Body of pancreas (tissue), 4 donors: ENCODE measurements at places on chromosomes 2 and 18. TPM values are rescaled to one million over a fixed set of nuclear protein-coding genes. Genes with fewer than 3 reads are reported as not detected.
A peak's percentile ranks its signal among the peaks of the same experiment; 100 is the strongest.

GRCh38 chr2:237708961-237709360, 81.6 kb downstream of the LRRFIP1 start:
- no peaks in the 10 kb centered on the region for H3K4me1 ChIP-seq
- no peaks in the 10 kb centered on the region for H3K27me3 ChIP-seq
- peaks cover 6% of the 10 kb centered on the region for H3K36me3 ChIP-seq
- H3K27ac ChIP-seq: no peak overlapping the region

DNA sequence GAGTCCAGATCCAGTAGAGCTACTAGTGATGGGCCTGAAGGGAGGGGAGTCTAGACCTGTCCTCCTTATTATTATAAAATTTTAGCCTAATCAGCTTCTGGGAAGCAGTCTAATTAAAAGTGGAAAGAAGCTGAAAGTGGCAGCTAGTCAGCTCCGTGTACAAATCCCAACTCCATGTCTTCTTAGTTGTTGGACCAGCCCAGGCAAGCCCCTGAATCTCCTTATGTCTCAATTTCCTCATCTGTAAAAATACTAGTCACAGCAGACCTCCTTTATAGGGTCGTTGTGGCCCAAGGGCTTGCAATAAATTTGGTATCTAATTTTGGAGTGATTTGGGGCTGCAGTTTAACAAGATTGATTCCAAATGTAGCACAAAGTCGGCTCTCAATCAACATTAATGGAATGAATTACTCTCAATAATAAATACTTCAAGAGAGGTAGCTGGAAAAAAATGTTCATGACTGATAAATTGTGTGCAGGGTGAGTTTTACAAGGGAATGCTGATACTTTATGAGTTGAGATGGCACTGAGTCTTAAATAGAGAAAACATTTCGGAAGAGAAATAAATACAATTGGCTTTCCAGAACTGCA, 118.3 kb upstream of the NDUFV2 start:
- H3K36me3 ChIP-seq: no peaks in the 10 kb centered on the region
- peaks cover 24% of the 10 kb centered on the region for H3K4me1 ChIP-seq
- no peaks in the 10 kb centered on the region for H3K27me3 ChIP-seq
- no peak overlapping the region for H3K27ac ChIP-seq
- no peak for DNase-seq

The CYP26B1 gene
- 4.9 TPM for total RNA-seq

DNA sequence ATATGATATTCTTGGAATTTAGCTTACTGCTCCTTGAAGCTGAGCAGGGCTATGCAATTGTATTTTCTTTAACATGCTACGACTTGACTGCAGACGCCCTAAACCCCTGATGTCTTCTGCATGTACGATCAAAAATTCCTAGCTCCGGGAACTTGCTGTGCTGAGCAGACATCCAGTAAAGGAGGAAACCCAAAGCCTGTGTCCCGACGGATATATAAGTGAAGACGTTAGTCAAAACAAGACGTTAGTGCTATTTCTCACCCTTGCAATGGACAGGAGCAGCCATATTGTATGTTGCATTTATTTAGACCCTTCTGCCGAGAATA, 51.5 kb downstream of the SETBP1 start:
- H3K36me3 ChIP-seq: no peaks in the 10 kb centered on the region
- H3K4me1 ChIP-seq: peaks cover 47% of the 10 kb centered on the region
- H3K27me3 ChIP-seq: no peaks in the 10 kb centered on the region
- H3K27ac ChIP-seq: no peak overlapping the region
- no peak for DNase-seq

DNA sequence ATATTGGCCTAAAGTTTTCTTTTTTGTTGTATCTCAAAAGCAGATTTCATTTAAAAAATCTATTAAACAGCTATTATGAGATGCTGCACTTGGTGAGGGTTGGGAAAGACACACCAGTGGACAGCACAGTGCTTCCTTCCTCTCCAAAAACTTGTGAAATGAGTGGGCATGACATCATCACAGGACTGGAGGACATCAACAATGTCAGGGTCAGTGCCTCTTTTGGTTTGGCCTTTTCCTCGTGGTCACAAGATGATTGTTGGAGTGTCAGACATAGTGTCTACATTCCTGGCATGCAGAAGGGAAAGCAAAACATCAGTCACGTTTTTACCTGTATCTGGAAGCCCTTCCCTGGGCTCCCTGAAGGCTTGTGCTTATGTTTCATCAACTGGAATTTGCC, 49.6 kb downstream of the IL1R2 start:
- H3K4me3 ChIP-seq: no peak overlapping the region
- H3K27ac ChIP-seq: no peak overlapping the region
- no peaks in the 10 kb centered on the region for H3K27me3 ChIP-seq
- no peaks in the 10 kb centered on the region for H3K4me1 ChIP-seq
- H3K36me3 ChIP-seq: no peaks in the 10 kb centered on the region

The DYNAP gene
- total RNA-seq: not detected

The ASAP2 gene
- 12.5 TPM for total RNA-seq

GRCh38 chr2:68643011-68643873, at the start of gene PROKR1:
Gene PROKR1, plus strand, starts transcription at chr2:68643579. Its CDS starts 2,243 bp downstream, at chr2:68645822.
- H3K4me3 ChIP-seq: peak within 1 kb of the TSS; percentile 1
- peak; percentile 63 for DNase-seq
- no peak within 1 kb of the TSS for H3K27ac ChIP-seq
- H3K4me1 ChIP-seq: peaks cover 12% of the 10 kb centered on the region

GRCh38 chr2:113972766-113973165, 82.9 kb downstream of the ACTR3 start:
- peaks cover 9% of the 10 kb centered on the region for H3K4me1 ChIP-seq
- no peak overlapping the region for H3K4me3 ChIP-seq
- H3K36me3 ChIP-seq: no peaks in the 10 kb centered on the region
- no peaks in the 10 kb centered on the region for H3K27me3 ChIP-seq
- DNase-seq: no peak
- no peak overlapping the region for H3K27ac ChIP-seq

The EFR3B gene
- total RNA-seq: 0.52 TPM

The CNTNAP5 gene
- total RNA-seq: 0.26 TPM

DNA sequence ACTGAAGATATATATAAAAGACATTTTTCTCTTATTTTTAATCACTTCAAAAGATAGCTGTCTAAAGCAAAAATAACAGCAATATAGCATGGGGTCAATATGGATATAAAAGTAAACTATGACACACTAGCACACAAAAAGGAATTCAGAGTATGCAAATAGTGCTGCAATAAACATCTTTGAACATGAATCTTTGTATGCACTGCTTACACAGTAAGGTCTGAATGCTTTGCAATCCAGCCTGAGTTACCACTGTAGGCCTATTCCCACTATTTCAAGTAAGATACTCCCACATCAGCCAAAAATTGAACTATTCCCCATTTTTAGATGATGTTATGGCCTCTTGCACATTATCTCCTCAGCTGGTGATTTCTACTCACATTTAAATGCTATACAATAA, 27.4 kb upstream of the ERCC3 start:
- no peaks in the 10 kb centered on the region for H3K36me3 ChIP-seq
- H3K4me1 ChIP-seq: no peaks in the 10 kb centered on the region
- no peak overlapping the region for H3K4me3 ChIP-seq
- H3K27ac ChIP-seq: no peak overlapping the region
- DNase-seq: no peak
- no peaks in the 10 kb centered on the region for H3K27me3 ChIP-seq

- H3K36me3 ChIP-seq: no peaks in the 10 kb centered on the region
- H3K4me1 ChIP-seq: no peaks in the 10 kb centered on the region
- H3K27ac ChIP-seq: no peak overlapping the region
- no peaks in the 10 kb centered on the region for H3K27me3 ChIP-seq
These were observed 50.5 kb upstream of the OTOS start for GRCh38 chr2:240191001-240191400.

DNA sequence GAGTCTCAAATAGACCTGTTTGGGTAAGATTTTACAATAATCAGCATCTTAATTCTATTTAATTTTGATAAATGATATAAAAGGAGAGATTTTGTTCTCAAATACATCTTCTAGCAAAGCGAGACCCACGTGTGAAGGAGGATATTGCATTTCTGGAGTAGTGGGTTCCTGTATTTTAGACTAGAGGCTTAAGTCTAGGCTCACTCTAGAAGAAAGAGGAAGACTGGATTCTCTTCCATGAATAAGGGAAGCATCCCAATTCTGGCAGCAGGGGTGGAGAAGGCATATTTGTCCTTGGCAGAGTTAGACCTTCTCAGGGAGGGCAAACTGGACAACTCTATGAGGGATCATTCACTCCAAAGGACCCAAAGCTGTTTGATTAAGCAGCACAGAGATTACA, 11.3 kb upstream of the FAM228A start:
- no peak for DNase-seq
- no peaks in the 10 kb centered on the region for H3K27me3 ChIP-seq
- H3K36me3 ChIP-seq: no peaks in the 10 kb centered on the region
- no peak overlapping the region for H3K27ac ChIP-seq

GRCh38 chr2:64392529-64392928, 61.4 kb upstream of the LGALSL start:
- no peak for DNase-seq
- no peak overlapping the region for H3K4me3 ChIP-seq
- no peaks in the 10 kb centered on the region for H3K27me3 ChIP-seq
- no peaks in the 10 kb centered on the region for H3K36me3 ChIP-seq
- no peak overlapping the region for H3K27ac ChIP-seq
- peaks cover 7% of the 10 kb centered on the region for H3K4me1 ChIP-seq

DNA sequence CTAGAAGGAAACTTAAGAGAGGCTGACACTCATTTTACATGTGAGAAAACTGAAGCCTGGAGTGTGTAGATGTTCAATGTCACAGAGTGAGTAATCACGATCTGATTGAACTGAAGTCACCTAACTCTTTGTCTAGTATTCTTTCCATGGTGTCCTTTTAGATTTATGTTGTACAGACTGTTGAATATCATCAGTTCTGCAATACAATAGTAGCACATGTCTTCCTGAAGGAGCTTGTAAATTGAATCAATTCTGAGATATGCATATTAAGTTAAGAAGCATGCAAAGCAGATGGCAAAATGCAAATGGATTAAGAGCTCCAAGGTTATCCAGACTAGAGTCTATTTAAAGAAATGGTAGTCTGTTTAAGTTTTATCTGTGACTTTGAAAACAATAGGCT, 484.9 kb upstream of the CRIM1 start:
- H3K27ac ChIP-seq: no peak overlapping the region
- H3K36me3 ChIP-seq: no peaks in the 10 kb centered on the region
- H3K4me1 ChIP-seq: no peaks in the 10 kb centered on the region
- H3K4me3 ChIP-seq: no peak overlapping the region
- no peaks in the 10 kb centered on the region for H3K27me3 ChIP-seq

GRCh38 chr2:159371506-159371905, 85.0 kb upstream of the WDSUB1 start:
- no peak for DNase-seq
- peaks cover 17% of the 10 kb centered on the region for H3K36me3 ChIP-seq
- no peak overlapping the region for H3K4me3 ChIP-seq
- no peaks in the 10 kb centered on the region for H3K27me3 ChIP-seq
- H3K27ac ChIP-seq: no peak overlapping the region
- no peaks in the 10 kb centered on the region for H3K4me1 ChIP-seq

DNA sequence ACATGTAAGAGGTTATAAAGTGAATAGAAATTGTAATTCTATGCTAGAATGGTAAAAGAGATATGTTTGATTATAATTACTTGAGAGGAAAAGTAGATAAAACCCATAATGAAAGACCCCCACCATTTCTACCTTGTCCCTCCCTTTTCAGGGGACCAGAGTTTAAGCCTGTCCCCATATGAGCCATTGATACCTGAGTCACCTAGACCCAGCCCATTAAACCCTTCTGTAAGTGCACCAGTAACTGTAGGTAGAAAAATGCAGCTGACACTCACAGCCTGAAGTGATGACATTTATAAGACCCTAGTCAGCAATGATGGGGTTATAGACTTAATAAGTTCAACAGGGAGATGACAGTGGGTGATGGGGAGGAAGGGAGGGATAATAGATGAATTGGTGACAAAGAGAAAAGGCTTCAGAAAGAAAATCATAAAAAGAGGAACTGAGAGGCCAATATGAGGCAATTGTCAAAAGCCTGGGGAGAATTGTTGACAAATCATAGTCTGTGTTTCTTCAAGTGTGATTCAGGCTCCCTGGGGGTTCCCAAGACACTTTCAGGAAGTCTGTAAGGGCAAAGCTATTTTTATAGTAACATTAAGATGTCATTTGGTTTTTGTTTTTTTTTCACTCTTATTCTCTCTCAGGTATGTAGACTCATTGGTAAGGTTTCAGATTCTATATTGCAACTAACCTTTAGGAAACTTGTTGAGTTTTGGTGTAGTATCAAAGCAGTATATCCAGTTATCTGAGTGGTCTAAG, 544.2 kb downstream of the SATB2 start:
- no peaks in the 10 kb centered on the region for H3K27me3 ChIP-seq
- H3K27ac ChIP-seq: no peak overlapping the region
- H3K36me3 ChIP-seq: no peaks in the 10 kb centered on the region
- no peak overlapping the region for H3K4me3 ChIP-seq
- no peaks in the 10 kb centered on the region for H3K4me1 ChIP-seq

DNA sequence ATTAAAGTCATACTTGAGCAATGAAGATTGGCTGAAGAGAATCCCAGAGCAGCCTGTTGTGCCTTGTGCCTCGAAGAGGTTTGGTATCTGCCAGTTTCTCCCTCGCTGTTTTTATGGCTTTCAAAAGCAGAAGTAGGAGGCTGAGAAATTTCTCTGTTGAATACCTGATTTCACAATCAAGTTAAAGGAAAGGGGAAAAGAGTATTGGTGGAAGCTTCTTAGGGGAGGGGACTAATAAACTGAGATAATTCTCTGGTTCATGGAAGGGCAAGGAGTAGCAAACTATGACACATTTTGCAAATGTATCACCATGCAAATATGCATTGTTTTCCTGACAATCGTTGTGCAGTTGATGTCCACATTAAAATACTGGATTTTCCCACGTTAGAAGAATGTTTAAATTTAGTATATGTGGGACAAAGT, at the start of gene IL1B:
IL1B (minus strand) TSS at position 85 of the 423 bp plus-strand sequence. CDS start 550 bp downstream, outside the sequence.
- no peak for DNase-seq
- peak within 1 kb of the TSS; percentile 19 for H3K27ac ChIP-seq
- peaks cover 27% of the 10 kb centered on the region for H3K4me1 ChIP-seq
- no peak within 1 kb of the TSS for H3K4me3 ChIP-seq

GRCh38 chr2:38092196-38092902, 16.4 kb upstream of the CYP1B1 start:
- no peak overlapping the region for H3K27ac ChIP-seq
- H3K4me1 ChIP-seq: no peaks in the 10 kb centered on the region
- no peaks in the 10 kb centered on the region for H3K36me3 ChIP-seq
- H3K4me3 ChIP-seq: no peak overlapping the region
- no peaks in the 10 kb centered on the region for H3K27me3 ChIP-seq

- H3K36me3 ChIP-seq: no peaks in the 10 kb centered on the region
- H3K4me3 ChIP-seq: no peak overlapping the region
- no peaks in the 10 kb centered on the region for H3K27me3 ChIP-seq
- DNase-seq: no peak
- H3K27ac ChIP-seq: no peak overlapping the region
- no peaks in the 10 kb centered on the region for H3K4me1 ChIP-seq
These were observed 23.3 kb downstream of the LDLRAD4 start for GRCh38 chr18:13241893-13242175.

The SPATA3 gene
- not detected for total RNA-seq

DNA sequence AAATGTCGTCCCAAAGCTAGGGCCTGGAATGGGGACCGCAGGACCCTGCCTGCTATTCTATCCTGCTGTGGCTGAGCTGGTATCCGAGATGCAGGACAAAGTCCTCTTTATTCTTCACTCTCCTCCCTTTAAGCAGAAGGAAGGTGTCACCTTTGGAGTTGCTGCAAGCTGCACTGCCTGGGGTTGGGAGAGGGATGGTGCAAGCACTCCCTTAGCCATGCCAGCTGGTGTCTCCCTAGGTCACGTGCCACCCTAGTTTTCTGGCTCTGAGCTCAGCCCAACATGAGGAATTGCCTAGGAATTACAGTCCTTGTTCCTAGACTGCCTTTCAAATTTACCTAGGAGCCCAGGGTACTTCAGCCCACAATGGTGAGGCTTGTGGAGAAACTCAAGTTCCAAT, 21.4 kb upstream of the FAM228A start:
- H3K27me3 ChIP-seq: no peaks in the 10 kb centered on the region
- H3K4me1 ChIP-seq: no peaks in the 10 kb centered on the region
- no peaks in the 10 kb centered on the region for H3K36me3 ChIP-seq
- no peak for DNase-seq
- H3K4me3 ChIP-seq: no peak overlapping the region

The REG3G gene
- 673 TPM for total RNA-seq
